Thoracic aorta endothelial cell (primary cell): ENCODE measurements at places on chromosomes 7 and 10. TPM values are rescaled to one million over a fixed set of nuclear protein-coding genes. Genes with fewer than 3 reads are reported as not detected.

The PLEKHS1 gene
- not detected in 2 replicates for total RNA-seq

The SPDYE1 gene
- total RNA-seq, result 0.07 TPM in 1 of 2 replicates, not detected in the other

The GATA3 gene
- total RNA-seq, result 1.4 and 4.0 TPM in 2 replicates

The SFTPA1 gene
- total RNA-seq, result not detected in 2 replicates

The PIK3AP1 gene
- 0.40 and 0.65 TPM in 2 replicates for total RNA-seq

The POM121 gene
- 13.6 and 15.9 TPM in 2 replicates for total RNA-seq

The GPR22 gene
- total RNA-seq, result under 0.01 TPM in 1 of 2 replicates, not detected in the other

The SPDYE5 gene
- total RNA-seq, result under 0.01 TPM in 1 of 2 replicates, not detected in the other
